Foreskin keratinocyte (primary cell): ENCODE measurements at places on chromosomes 12 and 14. TPM values are rescaled to one million over a fixed set of nuclear protein-coding genes. Genes with fewer than 3 reads are reported as not detected.

DNA sequence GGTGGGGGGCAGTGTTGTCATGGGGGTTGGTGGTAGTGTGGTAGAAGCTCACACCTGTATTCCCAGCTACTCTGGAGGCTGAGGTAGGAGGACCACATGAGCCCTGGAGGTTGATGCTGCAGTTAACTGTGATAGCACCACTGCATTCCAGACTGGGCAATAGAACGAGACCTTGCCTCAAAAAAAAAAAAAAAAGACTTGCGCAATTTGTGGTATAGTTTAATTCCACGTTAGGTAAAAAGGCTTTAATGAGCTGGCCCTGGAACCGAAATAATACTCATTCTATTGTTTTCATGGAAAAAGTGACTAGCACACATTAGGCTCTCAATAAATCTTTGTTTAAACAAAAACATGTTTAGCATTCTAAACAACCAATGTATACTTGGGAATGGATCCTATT, 25.4 kb upstream of the NAP1L1 start:
- no peak for DNase-seq

DNA sequence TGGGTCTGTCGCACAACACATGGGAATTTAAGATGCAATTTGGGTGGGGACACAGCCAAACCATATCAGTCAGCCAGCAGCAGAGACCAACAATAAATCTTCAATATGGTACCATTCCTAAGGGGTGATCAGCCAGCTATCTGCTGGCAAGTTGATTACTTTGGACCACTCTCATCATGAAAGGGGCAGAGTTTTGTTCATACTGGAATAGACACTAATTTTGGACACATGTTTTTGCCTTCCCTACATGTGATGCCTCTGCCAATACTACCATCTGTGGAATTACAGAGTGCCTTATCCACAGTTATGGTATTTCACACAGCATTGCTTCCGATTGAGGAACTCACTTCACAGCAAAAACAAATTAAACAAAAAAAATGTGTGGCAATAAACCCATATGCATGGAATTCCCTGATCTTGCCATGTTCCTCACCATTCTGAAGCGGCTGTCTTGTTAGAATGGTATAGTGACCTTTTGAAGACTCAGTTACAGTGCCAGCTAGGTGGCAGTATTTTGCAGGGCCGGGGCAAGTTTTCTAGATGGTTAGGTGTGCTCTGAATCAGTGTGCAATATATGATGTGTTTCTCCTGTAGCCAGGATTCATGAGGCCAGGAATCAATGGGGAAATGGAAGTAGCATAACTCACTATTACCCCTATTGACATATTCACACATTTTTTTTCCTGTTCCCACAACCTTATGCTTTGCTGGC, 179.0 kb upstream of the IGF1 start:
- no peak for DNase-seq

DNA sequence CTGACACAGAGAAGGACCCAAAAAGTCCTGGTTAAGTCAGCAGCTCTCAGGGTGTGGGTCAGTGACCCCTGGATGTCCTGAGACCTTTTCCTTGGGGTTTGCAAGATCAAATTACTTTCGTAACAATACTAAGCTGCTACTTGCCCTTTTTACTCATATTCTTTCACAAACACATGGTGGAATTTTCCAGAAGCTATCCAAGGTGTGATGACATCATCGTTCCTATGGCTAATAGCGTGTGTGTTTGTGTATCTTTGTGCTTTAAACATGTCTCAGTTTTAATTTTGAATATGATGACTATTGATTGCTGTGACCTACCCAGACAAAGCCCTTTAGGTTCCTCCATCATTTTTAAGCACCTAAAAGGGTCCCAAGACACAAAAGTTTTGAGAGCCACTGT, 176.2 kb downstream of the PHETA1 start:
- no peak for DNase-seq

PROX2 gene
- total RNA-seq, result not detected in 2 replicates
